Stimulated activated CD4-positive, alpha-beta T cell treated with anti-CD3 and anti-CD28 coated beads, Interleukin-12 subunit alpha, Interleukin-12 subunit beta, amount 100 ng/mL, for 48 hours (primary cell): ENCODE measurements at places on chromosomes 5 and 9.

DNA sequence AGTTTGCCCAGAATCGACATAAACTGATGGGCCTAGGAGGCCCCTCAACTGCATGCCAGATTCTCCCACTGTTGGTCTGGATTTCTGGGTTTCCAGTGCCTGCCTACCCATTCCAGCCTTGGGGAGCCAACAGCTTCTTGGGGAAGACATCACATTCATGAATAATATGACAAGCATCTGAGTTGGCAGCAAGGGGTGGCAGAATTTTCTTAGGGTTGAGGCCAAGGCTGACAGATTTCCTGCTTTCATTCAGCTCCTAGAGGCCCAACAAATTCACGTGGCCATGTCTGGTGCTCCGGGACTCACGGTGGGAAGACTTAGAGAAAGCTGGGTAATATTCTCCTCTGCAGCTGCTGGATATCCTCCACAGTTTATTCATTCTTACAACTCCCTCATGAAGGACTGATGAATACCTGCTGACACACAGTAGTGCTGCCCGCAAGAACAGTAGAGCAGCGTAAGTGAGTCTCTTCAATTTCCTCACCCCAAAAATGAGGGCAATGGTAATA, 305.0 kb upstream of the TNC start:
- no peak for DNase-seq

DNA sequence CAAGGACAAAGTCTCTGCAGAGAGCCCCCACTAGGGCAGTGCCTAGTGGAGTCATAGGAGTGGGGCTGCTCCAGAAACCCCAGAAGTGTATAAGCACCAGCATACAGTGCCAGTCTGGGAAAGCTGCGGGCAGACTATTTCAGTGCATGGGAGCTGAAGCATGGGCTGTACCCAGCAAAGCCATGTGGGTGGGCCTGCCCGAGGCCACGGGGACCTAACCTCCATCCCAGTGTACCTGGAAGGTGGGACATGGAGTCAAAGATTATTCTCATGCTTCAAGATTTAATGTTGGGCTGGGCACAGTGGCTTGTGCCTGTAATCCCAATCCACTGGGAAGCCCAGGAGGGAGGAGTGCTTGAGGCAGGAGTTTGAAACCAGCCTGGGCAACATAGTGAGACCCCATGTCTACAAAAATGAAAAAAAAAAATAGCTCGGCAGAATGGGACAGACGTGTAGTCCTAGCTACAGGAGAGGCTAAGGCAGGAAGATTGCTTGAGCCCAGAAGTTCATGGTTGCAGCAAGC, 36.7 kb downstream of the PTPDC1 start:
- DNase-seq, result no peak

DNA sequence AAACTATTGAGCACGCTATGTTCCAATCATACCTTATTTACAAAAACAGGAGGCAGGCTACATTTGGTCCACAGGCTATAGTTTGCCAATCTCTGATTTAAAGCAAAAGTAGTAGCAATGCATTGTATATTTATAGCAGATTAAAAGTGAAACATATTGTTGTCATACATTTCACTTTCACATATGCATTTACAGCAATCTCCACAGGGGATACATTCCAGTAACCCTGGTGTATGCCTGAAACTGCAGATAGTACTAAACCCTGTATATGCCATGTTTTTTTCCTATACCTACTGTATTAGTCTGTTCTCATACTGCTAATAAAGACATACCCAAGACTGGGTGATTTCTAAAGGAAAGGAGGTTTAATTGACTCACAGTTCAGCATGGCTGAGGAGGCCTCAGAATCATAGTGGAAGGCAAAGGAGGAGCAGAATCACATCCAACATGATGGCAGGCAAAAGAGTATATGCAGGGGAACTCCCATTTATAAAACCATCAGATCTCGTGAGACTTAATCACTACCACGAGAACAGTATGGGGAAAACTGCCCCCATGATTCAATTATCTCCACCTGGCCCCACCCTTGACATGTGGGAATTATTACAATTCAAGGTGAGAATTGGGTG, 5.9 kb upstream of the CSF1R start:
- no peak for DNase-seq

GRCh38 chr5:72937517-72938061, 18.3 kb upstream of the FCHO2 start:
- DNase-seq, result no peak

DNA sequence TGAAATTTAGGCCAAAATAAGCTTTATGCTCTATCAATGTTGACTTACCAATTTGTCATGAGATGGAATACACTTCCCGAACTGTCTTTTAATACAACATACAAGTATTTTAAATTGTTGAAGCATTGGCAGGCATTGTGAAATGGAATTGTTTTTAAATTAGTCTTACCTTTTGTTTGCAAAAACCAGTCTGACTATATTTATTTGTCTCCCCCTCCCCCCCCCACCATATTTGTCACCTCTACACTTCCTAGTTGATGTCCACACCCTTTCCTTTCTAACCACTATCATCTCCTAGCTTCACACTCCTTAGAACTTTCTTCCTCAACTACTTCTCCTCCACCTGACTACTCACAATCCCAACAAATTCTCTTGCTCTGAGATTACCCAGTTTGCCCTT, 40.9 kb downstream of the FAF2 start:
- no peak for DNase-seq

DNA sequence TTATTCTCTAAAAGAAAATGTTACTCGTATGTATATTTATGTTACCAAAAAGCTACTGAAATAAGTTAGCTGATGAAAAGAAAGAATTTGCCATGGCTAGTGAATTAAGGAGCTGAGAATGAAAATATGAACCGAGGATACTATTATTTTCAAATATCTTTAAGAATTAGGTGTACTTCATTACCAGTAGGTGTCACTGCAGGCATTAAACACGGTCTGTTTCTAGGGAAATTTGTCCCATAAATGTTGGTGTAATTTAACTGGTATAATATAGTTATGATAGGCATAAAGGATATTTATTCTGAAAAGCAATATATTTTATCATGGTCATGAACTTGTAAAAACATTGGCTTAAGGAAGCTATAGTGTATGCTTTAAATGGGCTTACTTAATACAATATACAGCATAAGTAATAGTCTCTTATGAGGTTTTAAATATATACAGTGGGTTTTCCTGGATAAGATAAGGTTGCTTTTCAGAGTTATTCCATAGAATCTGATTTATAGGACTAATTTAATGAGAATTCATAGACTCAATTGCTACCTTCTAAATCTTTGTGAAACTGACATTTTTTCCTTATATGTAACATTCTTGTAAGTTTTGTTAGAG, 72.4 kb upstream of the MPDZ start:
- DNase-seq, result no peak

GRCh38 chr5:32785611-32786254, 74.6 kb downstream of the NPR3 start:
- DNase-seq, result no peak

DNA sequence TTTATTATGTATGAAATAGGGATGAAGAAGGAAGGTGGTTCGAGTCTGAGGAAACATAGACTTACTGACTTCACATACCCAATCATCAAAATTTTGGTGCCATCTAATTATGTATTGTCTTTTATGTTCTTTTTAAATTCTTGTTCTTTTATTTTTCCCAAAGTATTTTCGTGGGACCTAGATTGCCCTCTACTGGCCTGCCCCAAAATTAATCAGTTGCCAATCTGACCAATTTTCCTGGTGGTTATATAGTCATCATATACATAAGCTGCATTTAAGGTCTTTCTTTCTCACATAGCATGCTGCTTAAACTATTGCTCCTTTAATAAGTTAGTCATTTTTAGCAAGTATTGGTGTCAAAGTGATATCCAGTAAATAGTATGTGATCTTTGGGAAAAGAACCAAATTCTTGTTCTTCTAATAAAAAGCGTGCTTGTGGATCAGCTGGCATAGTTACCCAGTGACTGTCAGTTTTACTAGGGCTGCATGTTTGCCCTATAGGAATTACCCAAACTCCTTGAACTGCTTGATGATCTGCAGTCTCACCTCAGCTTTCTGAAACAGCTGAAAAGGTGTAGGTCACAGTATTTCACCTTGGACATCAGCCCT, 223.5 kb downstream of the SH3GL2 start:
- DNase-seq, result no peak

DNA sequence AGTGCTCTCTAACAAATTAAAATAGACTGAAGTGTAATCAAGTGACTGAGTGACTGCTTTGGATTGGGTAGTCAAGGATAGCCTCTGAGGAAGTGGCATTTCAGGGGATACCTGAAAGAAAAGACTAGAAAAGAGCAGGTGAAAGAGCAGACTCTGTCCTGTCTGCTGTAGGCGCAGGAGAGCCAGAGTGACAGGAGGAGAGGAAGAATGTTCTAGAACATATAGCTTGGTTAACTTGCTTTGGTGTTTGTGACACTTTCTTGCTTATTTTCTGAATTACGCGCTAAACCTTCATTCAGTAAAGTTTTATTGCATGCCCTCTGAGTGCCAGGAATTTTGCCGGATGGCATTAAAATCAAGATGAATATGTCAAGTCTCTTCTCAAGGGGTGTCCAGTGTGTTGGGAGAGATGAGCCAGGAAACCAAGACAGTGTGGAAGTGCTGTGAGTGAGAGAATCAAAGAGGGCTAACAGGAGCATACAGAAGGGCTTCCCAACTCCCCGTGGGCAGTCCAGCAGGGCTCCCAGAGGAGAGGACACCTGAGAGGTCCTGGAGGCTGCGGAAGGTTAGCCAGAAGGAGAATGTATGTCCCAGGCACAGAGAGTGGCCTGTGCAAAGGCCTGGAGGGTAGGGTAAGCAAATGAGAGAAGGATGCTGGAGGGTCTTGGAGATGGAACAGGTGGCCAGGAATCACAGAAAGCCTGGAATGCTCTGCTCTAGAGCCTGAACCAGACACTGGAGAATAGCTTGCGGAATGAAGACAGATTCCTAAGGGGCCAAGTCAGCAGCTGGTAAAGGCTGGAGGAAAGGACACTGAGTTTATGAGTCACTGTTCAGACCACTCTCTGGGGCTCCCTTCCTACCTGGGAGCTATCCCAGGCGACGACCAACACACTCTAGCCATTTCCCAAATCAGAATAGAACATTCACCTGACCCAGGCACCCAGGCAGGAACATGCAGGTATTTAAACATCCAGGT, 59.3 kb downstream of the SLC22A5 start:
- DNase-seq, result no peak

GRCh38 chr5:108730617-108731340, 16.9 kb upstream of the FER start:
- no peak for DNase-seq

DNA sequence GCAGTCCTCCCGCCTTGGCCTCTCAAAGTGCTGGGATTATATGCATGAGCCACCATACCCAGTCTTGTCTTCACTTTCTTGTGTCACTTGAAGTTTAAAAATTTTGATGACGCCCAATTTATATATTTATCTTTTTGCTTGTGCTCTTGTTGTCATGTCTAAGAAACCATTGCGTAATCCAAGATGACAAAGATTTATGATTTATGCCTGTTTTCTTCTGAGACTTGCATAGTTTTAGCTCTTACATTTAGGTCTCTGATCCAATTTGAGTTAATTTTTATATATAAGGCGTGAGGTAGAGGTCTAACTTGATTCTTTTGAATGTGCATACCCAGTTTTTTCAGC, 18.6 kb downstream of the ANKHD1 start:
- DNase-seq, result no peak

DNA sequence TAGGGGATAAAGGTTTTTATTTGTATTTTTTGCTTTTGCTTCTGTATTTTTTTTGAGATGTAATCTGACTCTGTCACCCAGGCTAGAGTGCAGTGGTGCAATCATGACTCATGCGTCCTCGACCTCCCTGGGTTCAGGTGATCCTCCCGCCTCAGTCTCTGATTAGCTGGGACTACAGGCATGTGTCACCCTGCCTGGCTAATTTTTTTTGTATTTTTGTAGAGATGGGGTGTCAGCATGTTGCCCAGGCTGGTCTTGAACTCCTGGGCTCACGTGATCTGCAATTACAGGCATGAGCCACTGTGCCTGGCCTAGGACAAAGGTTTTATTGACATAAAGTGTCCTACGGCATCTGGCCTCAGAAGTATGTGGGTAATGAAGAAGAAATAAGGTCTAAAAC, 297.1 kb upstream of the C9orf72 start:
- DNase-seq, result no peak

- DNase-seq, result no peak
Measured at GRCh38 chr9:14526504-14526903, 166.7 kb downstream of the ZDHHC21 start.

DNA sequence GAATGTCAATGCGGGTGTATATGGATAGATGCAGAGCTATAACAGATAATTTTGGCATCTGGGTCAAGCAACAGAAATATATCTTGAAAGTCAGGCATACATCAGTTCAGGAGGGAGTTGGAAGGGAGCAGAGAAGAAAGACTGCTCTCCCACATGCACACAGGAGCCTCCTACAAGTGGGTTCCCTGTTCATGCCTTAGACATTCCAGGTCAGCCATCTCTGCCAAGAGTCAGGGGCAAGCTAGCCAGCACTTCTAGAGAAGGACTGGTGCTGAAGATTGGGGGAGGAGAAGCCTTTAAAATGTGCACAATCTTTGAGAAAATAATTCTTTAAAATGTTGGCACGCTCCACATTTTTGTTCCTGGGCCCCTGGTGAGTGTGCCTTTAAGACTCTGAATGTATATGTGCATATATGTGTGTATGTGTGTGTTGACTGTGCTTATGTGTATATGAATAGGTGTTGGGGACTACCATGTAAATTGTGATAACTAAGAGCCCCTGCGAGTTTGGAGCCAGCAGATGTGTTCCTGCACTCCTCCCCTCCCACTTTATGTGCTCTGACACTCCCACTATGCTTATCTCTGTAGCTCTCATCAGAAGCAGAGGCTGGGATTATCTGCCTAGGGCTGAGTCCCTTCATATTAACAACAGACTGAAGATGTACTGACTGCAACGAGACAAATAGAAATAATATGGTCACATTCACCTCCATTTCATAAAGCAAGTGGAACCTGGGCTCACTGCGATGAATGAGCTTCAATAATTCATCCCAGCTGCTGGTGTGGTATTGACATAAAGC, 21.5 kb upstream of the DELE1 start:
- DNase-seq, result no peak

DNA sequence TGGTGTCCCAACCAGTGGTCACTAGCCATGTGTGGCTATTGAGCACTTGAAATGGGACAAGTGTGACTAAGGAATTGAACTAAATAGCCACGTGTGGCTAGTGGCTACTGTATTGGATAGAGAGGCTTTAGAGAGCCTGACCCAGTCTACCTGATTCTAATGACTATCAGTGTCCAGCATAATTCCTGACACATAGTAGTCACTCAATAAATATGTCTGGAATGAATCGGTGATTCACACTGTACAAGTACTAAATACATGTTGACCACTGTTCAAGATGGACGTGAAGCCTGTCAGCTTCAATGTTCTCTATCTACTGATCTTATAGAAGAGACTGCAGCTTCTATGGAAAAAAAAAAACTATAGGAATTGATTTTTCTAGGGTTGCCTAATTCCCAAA, 57.7 kb upstream of the MAST4 start:
- no peak for DNase-seq

GRCh38 chr5:123937230-123937629, 425.3 kb downstream of the CSNK1G3 start:
- DNase-seq, result no peak

DNA sequence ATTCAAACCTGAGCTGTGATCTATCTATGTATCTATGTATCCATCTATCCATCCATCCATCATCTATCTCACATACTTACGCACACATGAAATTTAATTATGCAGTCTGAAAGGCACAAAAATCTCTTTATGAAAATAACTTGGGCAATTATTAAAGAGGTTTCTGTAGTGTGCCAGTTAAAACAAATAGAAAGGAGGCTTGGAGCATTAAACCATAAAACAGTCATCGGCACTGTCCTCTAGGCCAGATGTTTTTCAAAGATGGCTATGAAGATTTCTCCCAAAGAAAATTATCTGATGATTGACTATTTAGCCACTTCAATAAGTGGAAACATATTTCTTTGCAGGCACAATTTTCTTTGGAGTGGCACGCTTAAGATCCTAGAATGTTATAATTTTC, 392.5 kb upstream of the RPS23 start:
- DNase-seq, result no peak
